Activated CD8-positive, alpha-beta memory T cell treated with anti-CD3 and anti-CD28 coated beads for 1 hour (primary cell): ENCODE measurements at places on chromosomes 12 and 14.

DNA sequence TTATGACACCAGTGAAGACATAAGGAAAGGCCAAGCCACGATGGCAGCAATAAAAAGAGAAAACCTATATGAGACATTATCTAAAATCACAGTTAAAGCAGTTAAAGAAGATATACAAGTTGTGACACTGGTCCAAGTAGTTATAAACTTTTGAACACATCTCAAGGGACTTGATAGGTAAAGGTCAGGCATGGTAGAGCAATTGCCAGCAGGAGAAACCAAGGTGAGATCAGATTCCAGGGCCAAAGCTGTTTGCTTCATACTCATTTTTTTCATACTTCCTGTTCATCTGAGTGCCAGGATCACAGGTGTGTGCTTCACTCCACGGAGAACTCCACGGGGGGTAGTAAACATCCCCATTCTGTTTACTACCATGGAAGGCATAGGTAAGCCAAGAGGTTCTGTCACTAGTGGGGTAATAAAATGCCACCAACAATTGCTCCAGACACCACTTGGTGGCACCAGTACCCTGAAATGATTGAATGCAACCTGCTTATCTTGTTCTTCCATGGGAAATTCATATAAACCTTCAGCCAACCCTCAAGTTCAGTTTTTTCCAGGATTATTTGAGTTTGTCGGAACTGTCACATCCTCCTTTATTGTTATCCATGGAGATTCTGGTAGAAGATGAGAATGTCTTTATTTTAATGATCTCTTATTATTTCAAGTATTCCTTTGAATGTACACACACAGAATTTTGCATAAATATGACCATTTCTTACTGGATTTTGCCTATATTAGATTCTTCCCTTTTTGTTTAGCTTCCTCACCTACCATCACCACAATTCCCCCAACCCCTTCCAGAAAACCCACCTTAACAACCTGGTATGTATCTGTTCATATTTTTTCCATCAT is 59.2 kb upstream of the TSPAN8 start:
- no peak for DNase-seq

DNA sequence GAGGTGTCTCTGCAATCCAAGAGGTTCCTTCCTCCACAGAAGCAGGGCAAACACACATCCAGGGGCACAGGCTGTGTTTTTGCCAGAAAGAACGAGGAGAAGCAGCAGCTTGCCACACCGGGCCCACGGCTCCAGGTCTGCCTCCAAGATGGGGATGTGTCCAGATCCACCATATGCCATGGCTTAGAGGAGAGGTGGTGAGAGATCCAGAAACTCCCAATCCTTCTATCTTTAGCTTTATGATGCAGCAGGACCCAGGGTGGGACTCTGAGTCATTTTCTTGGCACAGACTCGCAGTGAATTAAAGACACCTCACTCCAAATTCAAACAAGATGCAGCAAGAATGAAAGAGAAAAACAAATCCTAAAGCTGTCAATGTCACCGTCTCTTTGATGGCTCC is 481.4 kb upstream of the TMEM132C start:
- DNase-seq, result no peak

DNA sequence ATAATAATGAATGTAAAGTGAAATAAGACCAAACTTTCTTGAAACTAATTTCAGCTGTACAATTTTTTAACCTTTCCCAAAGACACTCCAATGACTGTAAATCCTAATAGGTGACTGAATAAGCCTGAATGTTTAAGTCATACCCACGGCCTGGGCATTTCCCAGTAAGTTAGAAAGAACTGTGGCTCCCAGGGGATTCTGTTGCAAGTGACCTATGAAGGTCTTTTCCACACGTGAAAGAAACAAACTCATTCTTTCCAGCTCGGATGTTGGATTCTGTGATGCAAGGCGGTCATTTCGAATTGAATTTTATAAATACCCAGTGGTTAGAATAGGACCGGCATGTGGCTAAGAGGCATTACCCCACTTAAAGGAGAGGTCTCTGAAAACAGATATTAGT is 1134.4 kb downstream of the GALC start:
- DNase-seq, result no peak

- no peak for DNase-seq
Measured at GRCh38 chr12:55931780-55932550, 1.0 kb downstream of the DGKA start.

- no peak for DNase-seq
Measured at GRCh38 chr14:104975481-104976197, 2.5 kb downstream of the AHNAK2 start.

DNA sequence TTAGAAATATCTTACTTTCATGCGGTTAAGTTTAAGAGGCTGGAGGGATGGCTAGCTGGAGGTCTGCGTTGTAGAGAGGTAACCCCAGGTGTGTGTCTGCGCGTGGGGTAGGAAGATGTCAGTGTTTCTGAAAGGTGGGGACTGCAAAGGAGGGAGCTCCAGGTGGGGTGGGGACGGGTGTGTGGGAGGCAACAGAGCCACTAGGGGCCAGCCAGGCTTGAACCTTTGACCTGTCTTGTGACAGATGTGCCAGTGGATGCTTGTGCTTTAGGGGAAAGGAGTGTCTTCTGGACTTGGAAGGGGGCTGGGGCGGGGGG is 841 bp downstream of the GLI1 start:
- DNase-seq, result no peak

DNA sequence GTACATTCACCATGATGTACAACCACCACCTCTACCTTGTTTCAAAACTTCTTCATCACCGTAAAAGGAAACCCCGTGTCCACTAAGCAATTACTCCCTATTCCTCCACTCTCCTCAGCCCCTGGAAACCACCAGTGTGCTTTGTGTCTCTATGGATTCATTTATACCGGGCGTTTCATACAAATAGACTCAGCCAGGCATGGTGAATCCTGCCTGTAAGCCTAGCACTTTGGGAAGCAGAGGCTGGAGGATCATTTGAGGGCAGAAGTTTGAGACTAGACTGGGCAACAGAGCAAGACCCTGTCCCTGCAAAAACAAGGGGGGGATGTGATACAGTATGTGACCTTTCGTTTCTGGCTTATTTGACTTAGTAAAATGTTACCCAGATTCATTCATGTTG is 21.2 kb upstream of the RNF34 start:
- no peak for DNase-seq

DNA sequence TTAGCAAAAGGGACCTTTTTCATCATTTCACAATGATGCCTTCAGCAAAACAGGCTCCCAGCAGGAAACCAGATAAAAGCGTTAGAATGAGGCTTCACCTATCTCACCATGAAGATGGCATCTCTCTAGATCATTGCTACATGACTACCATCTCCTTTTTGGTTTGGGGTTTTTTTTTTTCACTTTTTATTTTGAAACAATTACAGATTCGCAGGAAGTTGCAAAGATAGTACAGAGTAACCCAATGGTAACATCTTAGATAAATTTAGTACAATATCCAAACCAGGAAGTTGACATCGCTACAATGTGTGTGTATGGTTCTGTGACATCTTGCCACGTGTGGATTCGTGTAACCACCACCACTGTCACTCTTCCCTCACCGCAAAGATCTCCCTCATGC is 22.3 kb upstream of the PWP1 start:
- DNase-seq, result no peak

DNA sequence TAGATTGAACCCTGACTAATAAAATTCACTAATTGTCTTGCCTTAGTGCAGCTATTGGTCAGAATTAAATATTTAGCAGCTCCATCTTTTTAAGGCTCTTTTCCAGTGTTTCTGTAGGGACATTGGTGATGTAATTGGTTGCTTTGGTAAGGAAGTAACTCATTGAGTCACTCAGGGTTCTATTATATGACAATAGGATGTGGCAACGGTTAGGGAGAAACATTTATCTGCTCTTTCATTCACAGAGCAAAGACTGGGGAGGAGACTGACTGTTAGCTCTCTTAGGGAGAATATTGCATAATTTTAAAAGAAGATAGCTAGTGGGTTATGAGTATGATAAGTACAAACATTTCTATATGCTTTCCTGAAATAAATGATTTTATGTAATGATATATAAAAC is 616.5 kb downstream of the TRHDE start:
- DNase-seq, result no peak

- DNase-seq, result no peak
Measured at GRCh38 chr14:35932659-35933159, 106.6 kb downstream of the BRMS1L start.

- DNase-seq, result no peak
Measured at GRCh38 chr12:109491671-109492070, 14.2 kb downstream of the UBE3B start.

- no peak for DNase-seq
Measured at GRCh38 chr14:55340482-55340881, 69.3 kb downstream of the FBXO34 start.

DNA sequence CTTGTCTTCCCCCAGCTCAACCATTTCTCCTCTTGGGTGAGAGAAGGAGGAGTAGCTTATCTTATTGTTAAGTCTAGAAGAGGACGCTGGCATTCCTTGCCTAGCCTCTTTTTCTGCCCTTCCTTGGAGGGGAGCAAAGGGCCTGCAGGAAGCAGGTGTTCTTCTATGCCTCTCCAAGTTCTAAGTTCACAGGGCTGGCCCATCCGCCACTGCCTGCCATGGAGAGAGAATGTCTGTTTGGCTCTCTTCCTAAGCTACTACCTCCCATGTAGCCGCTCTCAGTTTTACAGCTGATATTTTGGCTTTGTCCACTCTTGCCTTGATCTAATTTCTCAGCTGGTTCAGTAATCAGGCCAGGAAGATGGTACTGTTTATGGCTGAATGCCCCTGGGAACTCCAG is 201.2 kb downstream of the NTF3 start:
- DNase-seq, result no peak

DNA sequence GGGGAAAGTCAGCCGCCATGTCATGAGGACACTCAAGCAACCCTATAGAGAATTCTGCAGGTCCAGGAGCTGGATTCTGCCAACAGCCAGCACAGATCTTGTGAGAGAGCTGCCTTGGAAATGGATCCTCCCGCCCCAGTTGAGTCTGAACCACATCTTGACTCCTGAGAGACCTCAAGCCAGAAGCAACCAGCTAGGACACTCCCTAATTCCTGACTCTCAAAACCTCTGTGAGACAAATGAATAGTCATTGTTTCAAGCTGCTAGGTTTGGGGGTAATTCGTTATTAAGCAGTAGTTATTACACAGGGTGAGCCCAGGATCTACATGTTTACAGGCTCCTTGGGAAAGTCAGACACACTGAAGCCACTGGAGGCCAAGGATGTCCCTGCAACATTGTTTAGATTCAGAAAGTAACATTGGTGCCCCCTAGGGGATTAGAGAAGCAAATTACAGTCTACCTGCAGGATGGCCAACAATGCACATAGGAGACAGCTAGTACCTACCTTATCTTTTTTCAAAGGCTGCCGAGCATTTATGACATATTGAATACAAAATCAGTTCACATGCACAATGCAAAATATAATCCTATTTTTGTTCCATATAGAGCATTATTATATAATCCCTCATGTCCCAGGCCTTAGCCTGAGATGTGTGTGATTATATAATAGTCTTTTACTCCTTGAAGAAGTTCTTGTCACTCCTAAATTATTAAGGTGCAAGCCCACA is 57.9 kb upstream of the FICD start:
- no peak for DNase-seq

- no peak for DNase-seq
Measured at GRCh38 chr12:31496257-31496656, 94.7 kb downstream of the DENND5B start.

DNA sequence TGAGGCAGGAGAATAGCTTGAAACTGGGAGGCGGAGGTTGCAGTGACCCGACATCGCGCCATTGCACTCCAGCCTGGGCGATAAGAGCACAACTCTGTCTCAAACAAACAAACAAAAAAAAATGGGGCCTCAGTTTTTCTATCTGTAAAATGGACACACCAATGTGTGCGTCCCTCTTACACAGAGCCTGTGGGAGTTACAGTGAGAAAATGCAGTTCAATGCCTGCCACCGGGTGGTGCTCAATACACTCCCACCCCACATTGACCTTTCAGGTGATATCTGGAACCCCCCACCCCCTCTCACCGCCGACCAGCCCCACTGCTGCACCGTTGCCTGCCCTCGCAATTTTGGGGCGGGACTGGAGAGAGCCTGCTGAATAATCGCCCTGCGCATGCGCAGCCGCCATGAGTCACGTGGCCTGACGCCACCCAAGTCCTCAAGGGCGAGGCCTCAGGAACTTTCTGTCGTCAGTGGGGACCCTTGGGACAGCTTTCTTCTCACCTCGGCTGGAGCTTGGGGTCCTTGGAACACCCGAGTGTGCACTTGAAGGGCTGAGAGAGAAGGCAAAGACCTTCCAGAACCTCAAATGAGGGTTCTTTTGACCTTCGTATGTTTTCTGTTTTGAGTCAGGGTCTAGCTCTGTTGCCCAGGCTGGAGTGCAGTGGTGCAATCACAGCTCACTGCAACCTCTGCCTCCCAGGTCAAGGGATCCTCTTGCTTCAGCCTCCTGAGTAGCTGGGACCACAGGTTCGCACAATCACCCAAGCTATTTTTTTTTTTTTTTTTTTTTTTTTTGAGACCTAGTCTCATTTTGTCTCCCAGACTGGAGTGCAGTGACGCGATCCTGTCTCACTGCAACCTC is 14.6 kb upstream of the CABP1 start:
- DNase-seq, result no peak

GRCh38 chr14:69483765-69484443 is 624 bp upstream of the PLEKHD1 start:
- no peak for DNase-seq

DNA sequence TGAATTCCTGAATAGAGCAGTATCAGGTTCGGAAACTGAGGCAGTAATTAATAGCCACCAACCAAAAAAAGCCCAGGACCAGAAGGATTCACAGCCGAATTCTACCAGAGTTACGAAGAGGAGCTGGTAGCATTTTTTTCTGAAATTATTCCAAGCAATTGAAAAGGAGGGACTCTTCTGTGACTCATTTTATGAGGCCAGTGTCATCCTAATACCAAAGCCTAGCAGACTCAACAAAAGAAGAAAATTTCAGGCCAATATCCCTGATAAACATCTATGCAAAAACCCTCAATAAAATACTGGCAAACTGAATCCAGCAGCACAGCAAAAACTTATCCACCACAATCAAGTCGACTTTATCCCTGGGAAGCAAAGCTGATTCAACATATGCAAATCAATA is 202.3 kb upstream of the SLC16A7 start:
- DNase-seq, result no peak

- DNase-seq, result no peak
Measured at GRCh38 chr14:68389943-68390342, 402.9 kb downstream of the ZFP36L1 start.

DNA sequence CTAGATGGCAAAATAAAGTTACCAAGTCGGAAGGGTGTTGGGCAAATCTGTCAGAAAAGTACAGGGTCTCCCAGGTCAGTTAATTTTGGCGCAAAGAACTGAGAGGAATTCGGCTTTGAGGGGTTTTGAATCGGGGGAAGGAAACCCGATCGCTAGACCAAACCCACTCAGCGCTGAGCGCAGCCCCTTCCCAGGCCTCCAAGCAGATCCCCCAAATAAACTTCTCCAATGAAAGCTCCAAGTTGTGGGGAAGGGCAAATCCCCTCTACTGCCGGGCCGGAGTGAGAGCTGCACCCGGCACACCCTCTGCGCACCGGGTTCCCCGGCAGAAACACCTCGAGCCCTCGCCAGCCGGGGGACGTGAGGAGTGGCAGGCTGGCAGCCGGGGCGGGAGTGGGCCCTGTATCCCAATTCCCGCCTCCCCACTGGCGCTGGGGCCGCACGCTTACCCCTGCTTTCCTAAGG is 441 bp downstream of the E2F7 start:
- no peak for DNase-seq
